ENCODE measurements at places on chromosomes 16 and 17.

- no peak for DNase-seq
These were observed 699 bp upstream of the MAP1LC3B start for GRCh38 chr16:87391324-87391949.

DNA sequence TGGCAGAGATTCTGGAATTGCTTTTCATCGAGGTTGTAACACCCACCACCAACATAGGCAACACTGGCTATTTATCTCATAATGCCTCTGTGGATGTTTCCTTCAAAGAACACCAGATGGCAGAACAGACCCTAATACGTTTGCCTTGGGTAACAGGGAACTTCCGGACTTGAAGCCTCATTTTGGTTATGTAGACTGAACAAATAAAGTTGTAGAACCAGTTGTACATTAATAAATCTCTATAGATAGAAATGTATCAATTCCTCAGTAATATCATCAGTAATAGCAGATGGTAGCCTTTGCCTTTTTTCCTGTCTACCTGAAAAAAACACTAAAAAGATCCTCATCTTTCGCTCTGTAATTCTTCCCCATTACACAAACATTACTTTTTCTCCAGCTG is 25.9 kb upstream of the APOH start:
- DNase-seq: peak; percentile 37

DNA sequence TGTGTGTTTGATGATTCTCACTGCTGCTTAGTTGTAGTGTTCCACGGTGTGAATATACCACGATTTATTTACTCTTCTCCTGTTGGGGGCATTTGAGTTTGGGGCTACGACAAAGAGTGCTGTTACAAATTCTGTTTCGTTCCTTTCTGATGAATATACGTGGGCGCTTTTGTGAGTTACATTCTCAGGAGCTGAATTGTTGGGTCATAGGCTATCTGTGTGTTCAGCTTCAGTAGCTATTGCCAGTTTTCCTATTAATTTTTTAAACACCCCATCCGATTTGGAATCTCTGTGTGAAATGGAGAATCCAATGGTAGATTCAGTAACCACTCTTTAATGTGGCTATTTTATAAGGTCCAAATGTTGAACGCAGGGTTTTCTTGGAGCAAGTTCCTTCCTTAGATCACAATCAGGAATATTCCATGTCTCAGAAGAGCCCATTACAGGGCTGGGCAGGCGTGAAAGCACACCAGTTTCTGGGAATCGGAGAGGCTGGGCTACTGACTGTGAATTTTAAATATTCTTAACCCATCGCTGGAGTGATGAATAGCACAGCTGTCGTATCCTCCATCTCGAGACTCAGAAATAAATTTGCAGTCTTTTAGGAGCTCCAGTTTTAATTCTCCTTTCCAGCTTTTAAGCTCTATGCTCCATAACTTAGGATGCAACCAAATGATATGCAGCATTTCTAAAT is 115.9 kb downstream of the PITPNC1 start:
- no peak for DNase-seq

DNA sequence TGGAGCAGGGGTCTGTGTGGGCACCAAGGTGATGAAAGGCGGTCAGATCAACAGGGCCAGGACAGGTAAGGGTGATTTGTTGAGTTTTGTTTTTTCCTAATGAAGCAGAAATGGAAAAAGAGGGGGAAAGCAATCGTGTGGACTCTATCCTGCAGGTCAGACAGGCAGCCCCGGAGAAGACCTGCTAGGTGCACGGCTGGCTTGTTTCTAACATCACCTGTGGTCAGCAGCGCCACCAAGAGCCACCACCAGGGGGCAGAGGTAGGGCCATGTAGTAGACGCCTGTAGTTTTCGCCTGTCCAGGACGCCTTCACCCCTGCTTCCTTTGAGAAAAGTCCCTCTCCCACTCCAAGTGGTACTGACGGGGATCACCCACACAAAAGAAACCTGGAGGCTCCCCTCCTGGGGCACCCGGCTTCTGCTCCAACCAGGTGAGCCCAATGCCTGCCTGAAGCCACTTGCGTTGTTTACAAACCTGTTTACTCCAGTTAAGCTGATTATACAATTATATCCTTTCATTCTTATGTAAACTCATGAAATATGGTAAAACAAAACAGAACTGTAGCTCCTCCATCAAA is 54.2 kb upstream of the SEC14L1 start:
- DNase-seq: peak; percentile 77

DNA sequence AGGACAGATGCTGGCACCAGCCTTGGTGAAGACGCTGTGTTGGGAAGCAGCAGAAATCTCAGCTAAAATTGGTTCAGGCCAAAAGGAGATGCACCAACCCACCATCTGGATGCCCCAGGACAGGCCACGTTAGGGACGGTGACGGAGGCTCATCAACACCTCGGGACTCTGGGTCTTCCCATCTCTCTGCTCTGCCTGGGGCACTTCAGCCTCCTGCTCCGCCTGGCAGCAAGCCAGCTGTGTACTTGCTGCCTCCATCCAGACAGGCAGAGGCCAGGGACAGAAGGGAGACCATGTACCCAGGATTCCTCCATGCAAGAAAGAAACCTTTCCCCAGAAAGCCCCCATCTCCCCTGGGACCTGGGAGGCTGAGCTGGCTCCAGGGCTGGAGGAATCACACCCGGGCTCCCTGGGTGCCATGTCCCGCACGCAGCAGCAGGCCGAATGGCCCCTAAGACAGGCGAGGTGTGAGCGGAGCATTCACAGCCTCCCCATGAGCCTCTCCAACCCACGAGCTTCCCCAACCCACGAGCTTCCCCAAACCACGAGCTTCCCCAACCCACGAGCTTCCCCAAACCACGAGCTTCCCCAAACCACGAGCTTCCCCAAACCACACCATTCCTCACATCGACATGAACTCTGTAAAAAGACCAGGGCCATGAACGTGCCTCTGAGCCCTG is 274.5 kb downstream of the C16orf95 start:
- no peak for DNase-seq

GRCh38 chr16:6018848-6019489 is 921.4 kb upstream of the EEF2KMT start:
- DNase-seq: no peak

DNA sequence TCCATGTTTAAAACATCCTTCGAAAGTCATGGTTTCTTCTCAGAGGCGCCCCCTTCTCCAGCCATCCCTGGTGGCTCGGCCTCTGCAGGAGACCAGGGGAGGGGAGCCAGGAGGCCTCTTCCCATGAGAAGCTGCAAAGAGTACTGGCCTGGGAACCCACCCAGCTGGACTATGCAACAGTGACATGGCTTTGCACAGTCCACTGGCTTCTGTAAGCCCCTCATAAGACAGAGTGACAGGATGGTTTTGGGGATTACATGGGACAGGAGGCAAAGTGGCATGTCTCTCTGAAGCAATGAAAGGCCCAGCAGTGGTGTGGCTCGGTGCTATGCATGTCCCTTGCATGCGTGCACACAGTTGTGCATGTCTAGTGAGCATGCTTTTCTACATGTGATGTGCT is 99.5 kb downstream of the C16orf78 start:
- no peak for DNase-seq

GRCh38 chr16:68504066-68504465 is 35.0 kb upstream of the ZFP90 start:
- DNase-seq: no peak

- no peak for DNase-seq
These were observed 41.6 kb downstream of the ARHGAP23 start for GRCh38 chr17:38469875-38470274.

- no peak for DNase-seq
These were observed 188.1 kb upstream of the ZNF469 start for GRCh38 chr16:88194397-88195268.

GRCh38 chr16:58449768-58450167 is 50.2 kb upstream of the NDRG4 start:
- DNase-seq: no peak

DNA sequence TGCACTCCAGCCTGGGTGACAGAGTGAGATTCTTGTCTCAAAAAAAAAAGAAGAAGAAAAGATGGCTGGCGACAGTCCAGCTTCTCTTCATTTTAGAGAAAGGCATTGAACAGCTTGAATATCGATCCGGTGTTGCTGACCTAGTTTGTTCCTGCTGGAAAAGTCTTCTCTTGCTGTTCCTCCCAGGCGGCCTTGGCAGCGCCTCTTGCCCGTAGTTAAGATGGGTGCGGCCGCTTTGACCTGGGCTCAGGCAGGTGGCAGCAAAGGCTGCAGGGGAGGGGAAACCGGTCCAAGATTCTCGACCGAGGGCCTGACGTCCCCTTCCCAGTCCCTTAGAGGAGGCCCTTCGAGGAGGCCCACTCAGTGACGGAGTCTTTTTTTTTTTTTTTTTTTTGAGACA is 3.8 kb upstream of the ZNF764 start:
- no peak for DNase-seq

- no peak for DNase-seq
These were observed 26.9 kb downstream of the OR3A1 start for GRCh38 chr17:3271072-3271848.

DNA sequence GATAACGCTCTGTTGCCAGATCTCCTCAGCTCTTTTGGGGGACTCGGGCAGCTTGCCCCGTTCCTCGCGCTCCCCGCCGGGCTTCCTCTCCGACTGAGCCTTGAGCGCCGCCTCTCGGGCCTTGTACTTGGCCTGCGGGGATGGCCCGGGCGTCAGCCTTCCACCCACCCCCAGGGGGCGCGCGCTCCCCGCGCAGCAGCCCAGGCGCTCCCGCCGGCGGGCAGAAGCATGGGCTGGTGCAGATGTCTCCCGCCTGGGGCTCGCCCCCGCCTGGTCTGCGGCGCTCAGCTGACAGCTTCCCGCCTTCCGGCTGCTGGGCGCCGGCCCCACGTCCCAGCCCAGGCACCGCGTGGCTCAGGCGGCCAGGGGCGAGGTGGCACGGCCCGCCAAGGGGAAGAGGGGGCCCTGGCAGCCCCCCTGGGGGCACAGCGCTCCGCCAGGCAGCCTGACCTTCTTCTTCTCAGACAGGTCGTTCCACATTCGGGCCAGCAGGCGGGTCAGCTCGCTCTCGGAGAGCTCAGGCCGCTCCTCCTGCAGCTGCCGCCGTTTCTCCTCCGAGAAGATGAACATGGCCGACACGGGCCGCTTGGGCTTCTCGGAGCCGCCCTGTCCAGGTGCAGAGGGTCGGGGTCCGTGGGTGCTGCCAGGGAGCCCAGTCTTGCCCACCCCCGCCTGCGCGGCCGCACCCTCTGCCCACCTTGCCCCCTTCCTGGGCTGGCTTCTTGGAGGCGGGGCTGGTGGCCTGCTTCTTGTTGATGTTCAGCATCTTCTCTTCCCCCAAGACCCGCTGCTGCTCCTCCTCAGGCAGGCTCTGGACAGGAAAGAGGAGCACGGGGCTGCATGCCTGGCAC is 8.9 kb downstream of the UBTF start:
- peak; percentile 92 for DNase-seq

GRCh38 chr17:69327060-69327831 is at the start of gene ABCA5:
Gene ABCA5 (minus strand): TSS chr17:69327133. CDS start chr17:69314415, 12,718 bp downstream.
- peak; percentile 88 for DNase-seq

DNA sequence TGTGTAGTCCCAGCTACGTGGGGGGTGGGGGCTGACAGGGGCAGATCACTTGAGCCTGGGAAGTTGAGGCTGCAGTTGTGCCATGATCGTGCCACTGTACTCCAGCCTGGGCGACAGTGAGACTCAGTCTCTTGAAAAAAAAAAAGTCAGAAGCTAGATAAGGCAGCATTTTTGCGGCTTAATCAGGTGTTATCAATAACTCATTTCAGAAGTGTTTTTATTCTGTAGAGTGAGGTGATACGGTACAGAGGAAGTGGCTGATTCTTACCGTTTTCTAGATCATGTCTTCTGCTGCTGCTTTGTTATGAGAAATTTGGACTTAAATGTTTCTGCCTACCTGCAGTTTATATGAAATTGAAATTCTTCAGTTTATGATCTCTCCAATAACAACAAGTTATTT is 18.6 kb downstream of the ZC3H18 start:
- DNase-seq: no peak

DNA sequence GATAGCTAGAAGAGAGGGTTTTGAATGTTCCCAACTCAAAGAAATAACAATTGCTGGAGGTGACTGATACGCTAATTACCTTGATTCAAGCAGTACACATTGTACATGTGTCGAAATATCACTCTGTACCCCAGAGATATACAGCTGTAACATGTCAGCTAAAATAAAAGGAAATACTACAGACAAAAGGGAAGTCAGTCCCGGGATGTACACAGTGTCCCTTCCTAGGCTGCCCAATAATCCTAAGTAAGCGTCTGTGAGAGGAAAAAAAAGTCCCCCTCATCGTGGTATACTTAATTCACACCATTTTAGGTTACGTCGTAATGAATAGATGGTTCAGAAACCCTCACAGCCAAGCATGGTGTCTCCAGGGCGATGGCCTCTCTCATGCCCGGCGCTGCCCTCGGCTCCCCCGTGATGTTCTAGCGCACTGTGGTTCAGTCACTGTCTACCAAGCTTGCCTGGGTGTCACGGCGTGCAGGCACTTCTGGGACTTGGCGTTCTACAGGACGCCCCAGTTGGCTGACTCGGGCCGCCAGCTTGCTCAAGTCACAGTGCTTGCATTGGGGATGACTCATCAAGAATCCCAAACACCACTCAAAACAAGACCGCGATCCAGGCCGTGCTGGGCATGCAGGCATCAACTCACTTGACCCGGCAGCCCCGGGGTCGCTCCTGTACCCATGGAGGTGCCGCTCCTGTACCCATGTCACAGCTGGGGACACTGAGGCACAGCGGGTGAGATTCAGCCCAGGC is 27.6 kb downstream of the CCDC40 start:
- DNase-seq: peak; percentile 17

- no peak for DNase-seq
These were observed 387.5 kb upstream of the HSBP1 start for GRCh38 chr16:83420206-83420760.

- no peak for DNase-seq
These were observed 42.6 kb downstream of the NLRP1 start for GRCh38 chr17:5541610-5542202.

DNA sequence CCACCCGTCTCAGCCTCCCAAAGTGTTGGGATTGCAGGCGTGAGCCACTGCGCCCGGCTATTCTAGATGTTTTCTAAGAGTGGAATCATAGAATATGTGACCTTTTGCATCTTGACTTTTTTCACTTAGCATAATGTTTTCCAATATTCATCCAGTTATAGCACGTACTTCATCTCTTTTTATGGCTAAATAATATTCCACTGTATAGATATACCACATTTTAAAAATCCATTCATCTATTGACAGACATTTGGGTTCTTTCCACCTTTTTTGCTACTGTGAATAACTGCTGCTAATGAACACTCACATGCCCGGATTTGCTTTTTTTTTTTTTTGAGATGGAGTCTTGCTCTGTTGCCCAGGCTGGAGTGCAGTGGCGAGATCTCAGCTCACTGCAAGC is 3.2 kb upstream of the EIF5A start:
- no peak for DNase-seq

GRCh38 chr17:55760643-55761355 is 9.9 kb downstream of the PCTP start:
- no peak for DNase-seq

GRCh38 chr17:50816771-50817751 is 18.3 kb upstream of the WFIKKN2 start:
- DNase-seq: peak; percentile 60

DNA sequence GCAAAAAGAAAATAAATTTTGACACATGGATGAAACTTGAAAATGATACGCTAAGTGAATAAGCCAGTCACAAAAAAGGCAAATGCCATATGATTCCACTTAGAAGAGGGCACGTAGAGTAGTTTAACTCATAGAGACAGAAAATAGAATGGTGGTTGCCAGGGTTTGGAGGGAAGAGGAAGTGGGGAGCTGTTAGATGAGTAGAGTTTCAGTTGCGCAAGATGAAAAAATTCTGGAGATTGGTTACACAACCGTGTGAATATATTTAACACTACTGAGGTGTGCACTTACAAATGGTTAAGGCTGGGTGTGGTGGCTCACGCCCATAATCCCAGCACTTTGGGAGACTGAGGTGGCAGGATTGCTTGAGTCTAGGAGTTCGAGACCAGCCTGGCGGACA is 93.4 kb upstream of the TMEM132E start:
- DNase-seq: no peak

GRCh38 chr17:19238167-19238505 is 970 bp downstream of the EPN2 start:
- DNase-seq: peak; percentile 1
